ENCODE measurements at places on chromosomes 4 and X.

DNA sequence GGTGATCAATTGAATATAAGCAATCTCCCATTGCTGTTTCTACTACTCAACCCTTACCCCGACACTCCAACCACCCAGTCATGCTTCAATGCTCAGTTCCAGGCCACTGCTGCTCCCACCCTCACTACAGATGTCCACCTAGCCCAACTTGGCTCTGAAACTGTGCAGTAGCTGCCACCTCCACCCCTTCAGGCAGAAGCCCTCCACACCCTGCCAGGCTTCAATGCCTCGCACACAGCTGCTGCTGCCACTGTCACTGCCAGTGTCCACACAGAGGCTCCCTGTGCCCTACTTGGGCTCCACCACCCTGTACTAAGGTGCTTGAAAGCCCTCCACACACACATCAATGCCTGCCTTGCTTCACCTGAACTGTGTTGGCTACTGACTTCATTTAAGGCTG, 34.6 kb downstream of the LAMTOR3 start:
- DNase-seq = no peak

DNA sequence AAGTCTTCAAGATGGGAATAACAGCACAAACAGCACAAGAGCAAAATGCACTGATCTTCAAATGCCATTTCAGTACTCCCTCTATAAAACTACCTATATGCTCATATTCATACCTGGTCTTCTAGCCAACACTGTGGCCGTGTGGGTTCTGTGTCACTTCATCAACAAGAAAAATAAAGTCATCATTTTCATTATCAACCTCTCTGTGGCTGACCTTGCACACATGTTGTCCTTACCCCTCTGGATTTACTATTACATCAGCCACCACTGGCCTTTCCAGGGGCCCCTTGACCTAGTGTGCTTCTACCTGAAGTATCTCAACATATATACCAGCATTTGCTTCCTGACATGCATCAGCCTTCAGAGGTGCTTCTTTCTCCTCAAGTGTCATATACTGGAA, 59.6 kb upstream of the GPR174 start:
- no peak for DNase-seq

DNA sequence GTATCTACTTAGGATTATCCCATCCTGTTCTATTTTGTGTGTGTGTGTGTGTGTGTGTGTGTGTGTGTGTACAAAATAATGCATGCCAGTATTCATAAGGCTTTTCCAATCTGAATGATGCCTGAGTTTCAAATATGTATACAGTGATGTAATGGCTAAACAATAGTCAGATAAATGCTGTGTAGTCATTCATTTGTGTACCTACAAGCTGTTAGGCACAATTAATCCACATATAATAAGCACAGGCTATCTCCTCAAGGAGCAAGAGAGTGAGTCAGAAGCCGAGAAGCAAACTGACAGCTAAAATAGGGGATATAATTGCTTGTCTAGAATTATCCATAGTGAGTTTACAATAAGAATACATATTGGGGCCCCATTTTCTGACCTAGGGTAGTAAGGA, 15.7 kb downstream of the DMD start:
- DNase-seq = no peak

DNA sequence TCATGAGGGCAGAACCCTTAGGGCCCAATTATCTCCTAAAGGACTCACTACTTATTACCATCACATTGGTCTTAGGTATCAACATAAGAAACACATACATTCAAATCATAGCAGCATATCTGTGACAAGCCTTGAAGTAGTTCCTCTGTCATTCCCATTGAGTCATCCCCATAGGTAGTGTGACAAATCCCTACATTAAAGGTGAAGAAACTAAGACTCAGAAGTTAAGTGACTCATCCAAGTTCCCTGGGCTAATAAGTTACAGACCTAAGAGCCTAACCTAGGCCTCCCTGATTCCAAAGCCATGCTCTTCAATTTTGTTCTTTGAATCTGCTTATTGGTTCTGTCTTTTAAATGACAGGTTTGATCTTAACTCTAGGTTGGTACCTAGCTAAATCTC, 58.2 kb downstream of the CD38 start:
- no peak for DNase-seq

- no peak for DNase-seq
These were observed 297.4 kb downstream of the HNRNPD start for GRCh38 chr4:82076359-82076758.

GRCh38 chr4:134313591-134313990, 112.0 kb upstream of the PABPC4L start:
- no peak for DNase-seq

DNA sequence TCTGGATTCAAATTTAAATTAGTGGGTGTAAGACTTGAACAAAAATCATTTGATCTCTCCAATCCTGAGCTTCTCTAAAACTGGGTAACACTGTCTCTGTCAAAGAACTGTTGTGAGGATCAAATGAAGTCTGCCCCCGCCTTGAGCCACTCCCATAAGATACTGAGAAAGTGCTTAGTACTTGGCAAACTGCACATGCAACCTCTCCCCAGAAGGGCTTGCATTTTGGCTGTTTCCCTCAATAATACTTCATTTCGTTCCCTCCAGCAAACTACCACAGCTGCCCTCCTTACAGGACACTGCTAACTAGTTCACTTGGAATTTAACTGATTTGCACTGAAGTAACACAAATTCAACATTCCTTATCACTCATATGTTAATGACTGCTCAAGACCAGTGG, 79.8 kb downstream of the APBB2 start:
- no peak for DNase-seq

DNA sequence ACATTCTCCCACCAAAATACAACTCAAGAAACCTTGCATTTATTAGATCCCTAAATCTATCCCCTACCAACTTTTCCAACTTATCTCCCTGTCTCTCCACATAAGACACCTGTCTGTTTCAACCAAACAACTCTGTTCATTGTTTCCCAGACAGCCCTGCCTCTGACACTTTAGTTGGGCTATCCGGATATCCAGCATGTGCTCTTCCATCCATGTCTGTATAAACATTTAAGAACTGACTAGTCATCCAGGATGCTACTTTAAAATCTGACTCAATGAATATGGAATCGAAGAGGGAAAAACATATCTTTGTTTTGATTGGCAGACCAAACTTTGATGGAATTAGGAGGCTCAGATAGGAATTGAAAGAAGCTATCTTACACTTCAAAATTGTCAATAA, 143.2 kb upstream of the DCAF8L1 start:
- DNase-seq = no peak

GRCh38 chr4:96675416-96675815, 835.5 kb downstream of the PDHA2 start:
- no peak for DNase-seq

- DNase-seq = no peak
These were observed 2.9 kb downstream of the SOX3 start for GRCh38 chrX:140501940-140502468.

DNA sequence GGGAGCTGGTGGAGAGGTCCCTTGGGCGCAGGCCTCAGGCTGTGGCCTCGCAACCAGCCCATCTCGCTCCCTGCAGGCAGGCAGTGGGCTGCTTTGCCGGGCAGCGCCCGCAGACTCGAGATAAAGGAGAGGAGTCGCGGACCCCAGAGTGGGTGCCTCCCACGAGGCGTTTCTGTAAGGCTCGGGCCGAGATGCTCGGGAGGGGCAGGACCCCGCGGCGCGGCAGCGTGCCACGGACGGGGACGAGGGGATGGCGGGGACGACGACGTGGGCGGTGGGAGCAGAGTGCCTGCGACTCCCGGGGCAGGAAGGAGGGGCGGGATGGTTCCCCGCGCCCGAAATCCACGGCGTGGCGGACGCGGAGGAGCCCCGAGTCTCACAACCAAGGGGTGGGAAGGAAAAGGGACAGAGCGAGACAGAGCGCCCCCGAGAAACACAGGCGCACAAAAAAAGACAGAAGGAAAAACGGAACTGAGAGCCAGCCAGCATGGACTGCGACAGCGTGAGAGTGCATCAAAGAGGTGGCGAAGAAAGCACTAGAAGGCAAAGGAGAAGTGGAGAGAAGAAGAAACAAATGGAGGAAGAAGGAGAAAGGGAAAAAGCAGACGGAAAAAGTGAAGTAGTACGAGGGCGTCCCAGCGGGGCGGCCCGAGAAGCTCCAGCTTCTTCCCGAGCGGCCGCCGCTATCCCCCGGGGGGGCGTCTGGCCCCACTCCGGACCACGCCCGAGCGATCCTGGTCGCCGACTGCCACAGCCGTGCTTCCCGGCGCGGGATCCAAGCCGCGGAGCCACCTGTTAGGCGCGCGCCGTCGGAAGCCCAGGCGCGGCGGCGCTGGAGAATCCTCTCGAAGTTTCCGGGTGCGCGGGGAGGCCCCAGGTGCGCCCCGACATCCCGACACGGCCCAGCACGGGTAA, 1.5 kb downstream of the BEND4 start:
- DNase-seq = peak; percentile 20

DNA sequence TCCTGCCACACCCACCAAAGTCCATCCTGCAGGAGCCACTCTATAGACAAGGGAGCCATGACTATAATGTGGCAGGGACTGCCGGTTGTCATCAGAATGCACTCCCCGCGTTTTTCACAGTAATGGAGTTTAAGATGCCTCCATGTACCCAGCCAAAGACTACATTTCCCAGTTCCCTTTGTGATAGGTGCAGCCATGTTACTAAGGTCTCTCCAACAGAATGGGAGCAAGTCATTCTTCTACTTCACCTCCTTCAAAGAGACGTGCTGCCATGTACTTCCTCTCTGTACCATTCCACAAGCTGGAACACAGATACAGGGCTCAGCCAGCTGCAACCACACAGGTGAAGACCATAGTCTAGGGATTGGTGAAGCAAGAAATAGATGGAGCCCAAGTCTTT, 126.7 kb downstream of the CORIN start:
- DNase-seq = no peak

All from NCI-H1092 treated with DMSO at 0.1 percent for 48 hours (cell line).